ENCODE measurements at places on chromosomes 11 and 22. TPM values are rescaled to one million over a fixed set of nuclear protein-coding genes. Genes with fewer than 3 reads are reported as not detected.

APOA1 gene
- not detected for total RNA-seq

GRCh38 chr22:49427941-49428340 is 399.7 kb downstream of the BRD1 start:
- DNase-seq: no peak

ANKK1 gene
- not detected for total RNA-seq

DNA sequence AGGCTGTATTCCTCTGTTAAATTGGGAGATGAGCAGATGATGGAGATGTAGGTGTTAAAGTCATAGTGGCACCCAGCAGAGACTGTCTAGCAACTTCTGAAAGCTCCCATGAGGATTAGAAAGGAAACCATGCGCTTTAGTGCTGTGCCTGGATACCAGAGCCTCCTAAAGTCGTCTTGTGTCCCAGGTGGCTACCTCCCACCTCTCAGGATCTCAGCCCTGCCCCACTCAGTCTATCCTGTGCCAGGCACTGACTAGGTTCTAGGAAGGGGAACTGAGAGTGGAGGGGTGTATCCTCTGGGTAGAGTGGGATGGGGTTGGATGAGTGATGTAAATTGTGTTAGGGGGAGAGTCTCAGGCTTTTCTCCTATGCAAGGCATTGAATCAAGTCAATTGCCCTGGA is 60.2 kb downstream of the KIAA1671 start:
- DNase-seq: no peak

DNA sequence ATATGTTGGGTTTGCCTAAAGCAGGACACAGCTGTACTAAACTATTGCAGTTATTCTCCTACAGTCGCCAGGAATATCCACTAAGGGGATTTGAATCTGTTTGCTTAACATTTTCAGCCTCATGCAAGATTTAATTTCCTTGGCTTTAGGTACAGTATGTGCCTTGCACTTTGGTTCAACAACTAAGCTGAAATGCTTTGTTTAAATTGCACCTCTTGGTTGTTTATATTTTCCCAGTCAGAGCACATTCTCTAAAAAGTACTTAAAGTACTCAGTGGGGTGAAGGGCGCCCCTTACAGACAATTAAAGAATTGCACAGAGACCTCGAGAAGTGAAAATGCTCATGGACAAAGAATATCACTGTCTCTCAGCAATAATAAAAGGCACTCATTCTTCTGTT is 107.8 kb upstream of the MTNR1B start:
- DNase-seq: no peak

- DNase-seq: no peak
Measured at GRCh38 chr11:19777039-19777376, 64.4 kb downstream of the NAV2 start.

DNA sequence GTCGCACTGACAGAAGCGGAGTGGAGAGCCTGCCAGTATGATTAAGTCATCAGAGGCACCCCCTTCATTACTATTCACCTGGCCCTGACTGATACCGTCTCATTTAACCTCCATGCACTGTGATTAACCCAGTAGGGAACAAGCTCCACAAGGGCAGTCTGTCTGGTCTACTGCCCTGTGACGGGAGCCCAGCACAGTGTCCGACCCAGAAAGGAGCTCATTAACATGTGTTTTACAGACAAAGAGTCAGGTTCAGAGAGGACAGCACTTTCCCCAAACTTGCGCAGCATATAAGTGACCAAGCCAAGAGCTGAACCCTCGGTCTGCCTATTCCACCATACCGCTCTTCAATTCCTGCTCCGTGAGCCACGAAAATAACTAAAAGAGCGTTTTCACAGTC is 129.5 kb downstream of the RRAS2 start:
- no peak for DNase-seq

FADS1 gene
- 25.4 TPM for total RNA-seq

- DNase-seq: no peak
Measured at GRCh38 chr22:45692549-45692948, 20.9 kb downstream of the ATXN10 start.

ABCC8 gene
- total RNA-seq: not detected

DGAT2 gene
- 10.3 TPM for total RNA-seq

KCNJ5 gene
- total RNA-seq: not detected

GRCh38 chr22:50540381-50540780 is 5.3 kb upstream of the KLHDC7B start:
- no peak for DNase-seq

Measured in MG63 (cell line).